LoVo (cell line): ENCODE measurements at places on chromosomes 1 and 21.

DNA sequence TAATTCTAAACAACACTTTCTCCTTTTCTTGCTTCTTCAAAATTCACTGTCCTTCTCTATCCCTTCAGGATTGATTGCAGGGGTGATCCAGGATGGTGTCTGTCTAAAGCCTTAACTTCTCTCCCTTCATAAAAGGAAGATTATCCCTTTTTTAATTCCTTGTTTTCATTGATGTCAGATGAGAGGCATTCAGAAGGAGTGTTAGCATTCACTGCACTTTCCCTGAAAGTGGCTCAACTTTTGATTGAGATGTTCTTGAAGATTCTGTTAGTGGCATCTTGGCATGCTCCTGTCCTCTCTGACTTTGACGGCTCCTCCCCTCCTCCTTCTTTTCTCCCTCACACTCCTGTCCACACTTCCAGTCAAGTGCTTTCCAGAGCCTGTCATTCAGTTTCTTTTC is 71.6 kb downstream of the ST6GALNAC3 start:
- DNase-seq: no peak

GRCh38 chr21:44462834-44463200 is 7.5 kb downstream of the LRRC3 start:
- no peak for DNase-seq

- no peak for DNase-seq
Measured at GRCh38 chr1:80656014-80656636, 1144.6 kb upstream of the ADGRL2 start.

- no peak for DNase-seq
Measured at GRCh38 chr1:87963556-87963955, 634.9 kb downstream of the LMO4 start.

DNA sequence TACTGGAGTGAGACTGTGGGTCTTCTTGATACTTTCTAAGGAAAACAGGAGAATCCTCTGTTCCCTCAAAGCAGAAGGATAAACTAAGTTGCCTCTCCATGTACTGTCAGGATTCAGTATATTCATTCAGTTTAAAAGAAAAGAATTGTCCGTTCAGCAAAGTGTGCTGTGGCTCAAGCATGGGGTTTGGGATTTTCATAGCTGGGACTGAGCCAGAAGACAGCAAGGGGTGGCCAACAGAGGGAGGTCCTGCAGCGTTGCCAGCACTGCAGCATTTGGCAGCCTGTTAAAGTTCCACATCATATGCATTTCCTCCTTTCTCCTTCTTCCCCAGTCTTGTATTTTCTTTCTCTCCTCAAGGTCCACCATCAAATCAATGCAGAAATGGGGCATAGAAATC is 75.1 kb downstream of the DTL start:
- DNase-seq: no peak

DNA sequence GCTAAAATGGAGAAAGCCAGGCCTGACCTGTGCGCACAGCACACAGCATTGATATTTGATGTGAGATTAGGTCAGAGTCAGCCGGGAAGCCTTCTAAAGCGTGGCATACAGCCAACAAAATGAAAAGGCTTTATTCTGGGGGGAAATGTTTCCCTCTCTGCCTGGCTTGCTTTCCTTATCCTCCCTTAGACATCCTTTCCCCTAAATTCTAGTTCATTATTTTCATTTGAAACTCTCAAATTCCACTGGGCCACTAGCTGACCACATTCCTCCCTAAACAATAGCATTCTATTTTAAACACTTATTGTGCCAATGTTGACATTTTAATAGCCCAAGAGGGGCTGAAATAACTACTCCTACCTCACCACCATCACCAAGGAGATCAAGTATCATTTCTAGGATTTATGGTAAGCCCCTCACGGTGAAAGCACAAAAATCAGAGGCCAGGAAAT is 49.4 kb downstream of the LEPR start:
- no peak for DNase-seq

GRCh38 chr1:159940006-159940620 is 5.3 kb downstream of the IGSF9 start:
- DNase-seq: no peak

DNA sequence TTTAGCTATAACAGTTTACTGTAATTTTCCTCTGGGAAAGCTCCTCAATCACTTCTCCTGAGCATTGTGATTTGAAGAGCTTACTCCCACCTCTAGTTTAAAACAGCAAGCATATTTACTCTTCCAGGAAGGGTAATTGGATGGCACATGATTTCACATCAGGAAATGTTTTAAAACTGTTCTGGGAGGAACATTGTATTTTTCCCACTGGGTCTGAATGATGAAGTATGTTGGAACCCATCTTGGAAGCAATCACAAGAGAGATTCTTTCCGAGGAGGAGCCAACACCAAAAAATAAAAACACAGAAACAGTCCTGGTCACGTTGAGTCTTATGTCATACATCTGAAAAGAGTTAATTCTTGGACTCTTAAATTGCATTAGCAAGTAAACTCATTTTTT is 17.3 kb downstream of the MAP10 start:
- no peak for DNase-seq
